ENCODE measurements at places on chromosomes 13 and 19.

- no peak for DNase-seq
These were observed 41.1 kb upstream of the MAP3K10 start for GRCh38 chr19:40150170-40150569.

DNA sequence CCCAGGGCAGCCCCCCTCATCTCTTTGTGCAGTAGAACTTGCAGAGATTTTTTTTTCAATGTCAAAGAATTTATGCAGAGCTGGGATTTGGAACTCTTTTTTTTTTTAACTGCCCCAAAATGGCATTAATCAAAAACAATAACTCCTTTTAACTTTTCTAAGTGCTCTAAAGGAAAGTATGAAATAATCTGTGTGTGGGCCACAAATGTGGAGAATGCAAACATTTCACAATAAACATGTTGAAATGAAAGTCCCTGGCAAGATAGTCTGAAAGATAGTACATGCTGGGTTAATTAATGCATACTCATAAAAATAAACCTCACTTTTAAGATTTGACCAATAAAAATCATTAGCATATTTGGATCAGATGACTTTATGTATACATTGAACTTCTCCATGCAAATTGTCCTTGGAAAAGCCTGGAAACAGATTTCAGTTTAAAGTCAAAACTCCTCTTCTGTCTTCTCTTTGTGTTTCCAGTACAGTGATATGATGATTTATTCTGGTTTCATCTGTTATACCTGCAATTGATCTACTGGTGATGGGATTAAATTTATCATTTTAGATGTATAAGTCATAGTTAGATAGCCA is 30.5 kb upstream of the ZNF536 start:
- no peak for DNase-seq

DNA sequence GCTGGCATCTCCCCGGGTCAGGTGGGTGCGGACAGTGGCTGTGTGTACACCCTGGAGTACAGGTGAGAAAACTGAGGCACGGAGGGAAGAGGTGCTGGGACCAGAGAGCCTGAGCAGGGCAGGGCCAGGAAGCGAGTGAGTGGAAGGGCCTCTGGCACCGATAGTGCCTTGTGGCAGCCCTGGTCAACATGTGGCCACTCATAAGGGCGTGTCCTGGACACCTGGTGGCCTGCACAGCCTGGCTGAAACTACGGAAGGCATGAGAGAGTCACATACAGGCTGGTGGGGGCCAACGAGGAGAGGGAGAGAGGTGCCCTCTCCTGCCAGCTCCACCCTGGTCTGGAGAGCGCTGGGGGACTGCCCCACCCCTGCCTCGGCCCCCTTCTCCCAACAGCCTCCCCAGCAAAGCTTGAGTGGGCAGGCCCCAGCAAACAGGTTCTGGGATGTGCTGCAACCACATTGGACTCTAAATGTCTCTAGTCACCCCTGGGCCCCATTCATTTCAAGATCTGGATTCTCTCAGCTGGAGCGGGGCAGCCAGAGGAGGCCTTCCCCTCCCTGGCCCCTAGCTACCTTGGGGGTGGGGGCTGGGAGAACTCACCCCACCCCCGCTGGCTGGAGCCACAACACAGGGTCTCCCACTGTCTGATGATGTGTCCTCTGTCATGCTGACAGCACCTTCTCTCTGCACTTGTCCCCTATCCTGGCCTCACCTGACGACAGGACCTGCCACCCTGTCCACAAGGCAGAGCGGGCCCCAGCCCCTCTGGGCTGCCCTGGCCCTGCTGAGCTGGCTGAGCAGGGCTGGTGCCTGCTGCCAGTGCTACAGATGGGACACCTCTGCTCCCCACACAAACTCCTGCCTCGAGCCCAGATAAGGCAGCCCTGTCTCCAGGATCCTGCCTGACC is 5.8 kb downstream of the CBARP start:
- DNase-seq, result no peak

- no peak for DNase-seq
These were observed at the start of gene KLK13 for GRCh38 chr19:51064534-51065220. Gene KLK13, minus strand, starts transcription at chr19:51065092. Its CDS starts 25 bp downstream, at chr19:51065067.
